ENCODE measurements at places on chromosomes 5 and 9. TPM values are rescaled to one million over a fixed set of nuclear protein-coding genes. Genes with fewer than 3 reads are reported as not detected.

DNA sequence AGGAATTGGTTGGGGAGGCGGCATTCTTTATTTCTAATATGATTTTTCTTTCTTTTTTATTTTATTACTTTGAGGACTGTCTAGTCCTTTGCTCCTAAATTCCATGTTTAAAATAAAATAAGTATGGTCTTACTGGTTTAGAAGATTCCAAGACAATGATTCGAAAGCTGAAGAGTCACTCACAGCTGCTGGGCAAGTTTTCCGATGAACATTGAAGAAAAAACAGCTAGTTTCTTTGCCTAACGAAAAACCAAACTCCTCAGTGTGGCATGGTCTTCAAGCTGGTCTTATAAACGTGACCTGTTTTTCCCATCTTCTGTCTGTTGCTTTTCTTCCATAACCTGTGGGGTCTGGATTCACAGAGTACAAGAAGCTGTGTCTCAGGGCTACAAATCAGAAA, 25.1 kb downstream of the ZNF474 start:
- no peaks in the 10 kb centered on the region for H3K36me3 ChIP-seq
- H3K27me3 ChIP-seq, result no peaks in the 10 kb centered on the region
- H3K27ac ChIP-seq, result no peak overlapping the region
- DNase-seq, result no peak

ADRA1B gene
- 6.1 TPM for total RNA-seq

DNA sequence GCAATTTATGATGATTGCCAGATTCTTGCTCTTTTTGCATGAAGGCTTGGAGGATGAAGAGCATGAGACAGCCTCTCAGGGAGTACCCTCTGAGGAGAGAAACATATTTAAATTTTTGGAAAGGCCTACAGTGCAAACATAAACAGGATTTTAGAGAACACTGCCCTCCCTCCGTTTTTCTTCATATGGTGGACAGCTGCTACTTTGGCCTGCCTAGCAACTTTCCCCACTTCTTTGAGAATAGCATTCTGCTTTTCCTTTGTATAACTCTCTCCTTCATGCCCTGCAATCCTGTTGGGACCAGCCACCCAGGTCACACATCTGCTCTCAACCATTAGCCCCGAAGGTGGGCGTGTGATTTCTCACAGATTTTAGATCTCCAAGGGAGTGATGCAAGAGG, 20.5 kb upstream of the TXN start:
- H3K36me3 ChIP-seq, result no peaks in the 10 kb centered on the region
- H3K27me3 ChIP-seq, result no peaks in the 10 kb centered on the region
- no peak overlapping the region for H3K4me3 ChIP-seq
- H3K4me1 ChIP-seq, result no peaks in the 10 kb centered on the region
- no peak overlapping the region for H3K27ac ChIP-seq

LSM11 gene
- 7.0 TPM for total RNA-seq

DNA sequence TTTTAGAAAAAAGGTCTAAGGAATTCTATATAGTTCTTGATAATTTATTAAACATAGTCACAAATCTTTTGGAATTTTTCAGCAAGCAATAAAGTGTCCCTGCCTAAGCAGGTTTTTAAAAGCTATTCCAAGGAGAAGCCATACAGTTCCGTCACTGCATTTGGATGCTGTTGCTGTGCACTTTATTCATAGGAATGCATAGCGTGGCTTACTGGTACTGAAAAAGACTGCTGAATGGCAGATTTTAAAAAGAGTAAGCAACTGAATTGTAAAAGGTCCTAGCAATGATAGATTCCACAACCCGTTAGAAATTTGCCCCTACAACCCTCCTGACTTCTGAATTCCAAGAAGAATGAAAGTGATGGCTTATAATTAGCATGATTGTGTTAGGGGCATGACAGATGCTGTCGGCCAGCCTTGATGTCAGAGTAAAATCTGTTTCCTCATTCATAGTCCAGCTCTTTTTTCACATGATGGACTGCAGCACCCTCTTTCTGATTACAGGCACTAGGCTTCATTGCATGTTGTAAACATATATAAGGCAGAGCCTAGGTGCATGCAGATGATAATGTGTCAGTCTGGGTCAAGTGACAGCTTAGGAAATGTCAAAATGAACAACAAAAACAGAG, 227.0 kb downstream of the PDE4D start:
- DNase-seq, result no peak
- no peak overlapping the region for H3K27ac ChIP-seq
- no peaks in the 10 kb centered on the region for H3K4me1 ChIP-seq
- H3K36me3 ChIP-seq, result no peaks in the 10 kb centered on the region

GRCh38 chr5:108905805-108906204, 158.1 kb downstream of the FER start:
- no peaks in the 10 kb centered on the region for H3K27me3 ChIP-seq
- H3K27ac ChIP-seq, result no peak overlapping the region
- no peaks in the 10 kb centered on the region for H3K36me3 ChIP-seq
- no peak for DNase-seq

DNA sequence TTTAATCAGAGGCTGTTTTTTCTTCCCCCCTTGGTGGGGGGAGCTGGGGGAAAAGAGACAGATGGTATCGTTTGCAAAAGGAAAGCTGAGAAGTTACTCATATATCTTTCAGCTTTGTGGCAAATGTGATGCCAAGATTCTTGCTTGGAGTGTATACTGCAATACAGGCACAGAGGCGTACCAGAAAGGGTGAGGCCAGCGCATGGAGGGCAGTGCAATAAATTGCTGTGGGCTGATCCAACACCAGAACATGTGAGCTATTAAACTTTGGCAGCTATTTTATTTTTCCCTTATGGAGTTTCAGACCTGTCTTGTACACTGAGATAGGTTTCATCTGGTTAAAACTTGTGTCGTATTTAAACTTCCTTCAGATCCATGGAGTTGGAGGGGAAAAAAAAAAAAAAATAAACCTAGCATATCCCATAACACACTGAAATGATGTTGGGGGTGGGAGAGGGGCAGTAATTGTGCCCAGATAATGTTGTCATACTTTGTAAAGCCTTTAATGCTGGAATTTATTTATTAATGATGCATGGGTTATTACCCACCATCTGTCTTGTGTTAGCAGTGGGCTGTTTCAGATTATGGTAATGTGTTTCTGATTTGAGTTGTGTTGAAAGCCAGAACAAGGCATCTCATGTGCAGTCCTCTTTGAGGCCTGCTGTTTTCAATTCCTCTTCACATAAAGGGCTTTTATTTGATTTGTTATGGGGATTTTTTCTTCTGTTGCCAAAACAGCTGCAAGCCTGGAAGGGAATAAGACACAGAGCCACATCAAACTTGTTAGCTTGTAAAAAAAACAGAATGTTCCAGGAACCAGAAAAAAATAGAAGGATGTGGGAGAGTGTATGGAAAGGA, 891.3 kb downstream of the TLE1 start:
- DNase-seq, result peak; percentile 99
- no peak overlapping the region for H3K27ac ChIP-seq
- no peaks in the 10 kb centered on the region for H3K27me3 ChIP-seq
- H3K4me1 ChIP-seq, result peaks cover 30% of the 10 kb centered on the region
- H3K36me3 ChIP-seq, result no peaks in the 10 kb centered on the region

GRCh38 chr5:110150199-110150598, 460.5 kb downstream of the MAN2A1 start:
- H3K36me3 ChIP-seq, result no peaks in the 10 kb centered on the region
- no peak overlapping the region for H3K27ac ChIP-seq
- no peak overlapping the region for H3K4me3 ChIP-seq
- no peak for DNase-seq
- no peaks in the 10 kb centered on the region for H3K27me3 ChIP-seq

- H3K36me3 ChIP-seq, result no peaks in the 10 kb centered on the region
- no peaks in the 10 kb centered on the region for H3K27me3 ChIP-seq
- H3K4me1 ChIP-seq, result no peaks in the 10 kb centered on the region
- DNase-seq, result no peak
- no peak overlapping the region for H3K4me3 ChIP-seq
These were observed 364.6 kb downstream of the BRINP1 start for GRCh38 chr9:119004618-119004990.

- H3K27ac ChIP-seq, result peak overlapping the region; percentile 17
- H3K27me3 ChIP-seq, result no peaks in the 10 kb centered on the region
- peak; percentile 36 for DNase-seq
These were observed 4.7 kb upstream of the TNIP1 start for GRCh38 chr5:151085517-151086041.

PDCD1LG2 gene
- total RNA-seq, result 6.7 TPM

DNA sequence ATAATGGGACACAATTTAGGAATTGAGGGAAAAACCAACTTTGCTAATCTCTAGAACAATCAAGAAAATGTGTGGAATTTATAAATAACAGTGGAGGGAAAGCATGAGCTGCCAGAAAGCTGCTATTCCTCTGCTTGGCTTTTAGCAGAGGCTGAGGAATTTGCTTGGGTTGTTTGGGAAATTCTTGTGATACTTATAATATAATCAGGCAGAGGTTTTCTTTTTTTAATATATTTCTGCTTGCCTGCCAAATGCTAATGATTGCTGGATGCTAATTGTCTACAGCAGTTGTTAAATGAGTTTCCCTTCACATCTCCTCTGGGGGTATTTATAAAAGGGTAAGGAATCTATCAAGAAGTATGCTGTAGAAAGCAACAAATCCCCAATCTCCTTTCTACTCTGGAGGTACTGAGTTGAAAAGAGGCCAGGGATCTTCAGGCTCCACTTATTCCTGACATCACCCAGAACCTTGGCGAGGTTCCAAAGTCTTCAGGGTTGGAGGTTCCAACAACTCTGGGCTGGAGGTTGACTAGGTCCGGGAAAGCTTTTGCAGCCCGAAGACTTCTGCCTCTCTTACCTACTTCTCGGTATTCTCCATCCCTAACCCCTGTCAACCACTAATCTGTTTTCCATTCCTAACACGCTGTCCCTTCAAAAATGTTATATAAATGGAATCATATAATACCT, 60.4 kb upstream of the TMED7 start:
- H3K4me3 ChIP-seq, result no peak overlapping the region
- H3K36me3 ChIP-seq, result no peaks in the 10 kb centered on the region
- DNase-seq, result peak; percentile 59
- no peak overlapping the region for H3K27ac ChIP-seq

- no peak overlapping the region for H3K4me3 ChIP-seq
- no peak overlapping the region for H3K27ac ChIP-seq
- no peaks in the 10 kb centered on the region for H3K27me3 ChIP-seq
- H3K4me1 ChIP-seq, result peaks cover 11% of the 10 kb centered on the region
- DNase-seq, result peak; percentile 62
- peaks cover 24% of the 10 kb centered on the region for H3K36me3 ChIP-seq
These were observed 81.3 kb downstream of the STK10 start for GRCh38 chr5:172106511-172107356.

DNM1 gene
- total RNA-seq, result 23.7 TPM
